ENCODE measurements at places on chromosomes 12 and 14.

DNA sequence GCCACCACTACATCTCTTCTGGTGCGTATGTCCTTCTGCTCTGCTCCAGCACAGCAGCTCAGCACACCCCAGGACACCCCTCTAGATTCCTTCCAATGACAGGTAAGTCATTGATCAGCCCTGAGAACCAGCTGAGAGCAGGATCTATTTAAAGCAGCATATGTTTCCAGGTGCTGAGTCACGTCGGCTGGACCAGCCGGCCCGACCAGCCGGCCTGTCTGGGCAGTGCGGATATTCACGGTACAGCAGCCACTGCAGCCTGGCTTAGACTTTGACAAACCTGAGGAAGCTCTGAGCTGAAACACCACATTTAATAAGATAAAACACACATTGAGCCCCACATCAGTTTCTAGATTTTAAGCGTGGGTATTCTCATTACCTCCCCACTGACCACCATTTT, 31.8 kb upstream of the RPH3A start:
- DNase-seq: no peak

GRCh38 chr14:55819610-55820304, 239.8 kb downstream of the KTN1 start:
- DNase-seq: no peak

DNA sequence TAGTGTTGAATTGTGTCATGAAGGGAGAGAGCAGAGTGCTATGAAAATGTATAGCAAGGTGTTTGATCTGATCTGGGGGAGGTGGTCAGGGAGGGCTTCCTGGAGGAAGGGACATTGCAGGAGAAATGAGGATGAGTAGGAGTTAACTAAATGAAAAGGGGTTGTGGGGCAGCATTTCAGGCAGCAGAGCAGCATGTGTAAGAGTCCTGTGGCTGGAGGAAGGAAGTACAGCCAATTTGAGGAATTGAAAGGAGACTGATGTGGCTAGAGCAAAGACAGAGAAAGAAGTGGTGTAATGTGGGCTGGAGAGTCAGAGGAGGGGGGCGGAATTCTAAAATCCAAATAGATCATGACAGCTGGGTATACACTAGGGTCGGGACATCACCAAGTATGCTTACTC, 20.5 kb downstream of the NPC2 start:
- no peak for DNase-seq

GRCh38 chr12:121214855-121215745, 5.2 kb downstream of the P2RX4 start:
- DNase-seq: peak; percentile 64

GRCh38 chr14:20626274-20626673, 15.2 kb downstream of the OR6S1 start:
- no peak for DNase-seq

GRCh38 chr14:91047174-91047753, 13.2 kb downstream of the RPS6KA5 start:
- no peak for DNase-seq

GRCh38 chr14:30402846-30403245, 156.1 kb upstream of the G2E3 start:
- no peak for DNase-seq

DNA sequence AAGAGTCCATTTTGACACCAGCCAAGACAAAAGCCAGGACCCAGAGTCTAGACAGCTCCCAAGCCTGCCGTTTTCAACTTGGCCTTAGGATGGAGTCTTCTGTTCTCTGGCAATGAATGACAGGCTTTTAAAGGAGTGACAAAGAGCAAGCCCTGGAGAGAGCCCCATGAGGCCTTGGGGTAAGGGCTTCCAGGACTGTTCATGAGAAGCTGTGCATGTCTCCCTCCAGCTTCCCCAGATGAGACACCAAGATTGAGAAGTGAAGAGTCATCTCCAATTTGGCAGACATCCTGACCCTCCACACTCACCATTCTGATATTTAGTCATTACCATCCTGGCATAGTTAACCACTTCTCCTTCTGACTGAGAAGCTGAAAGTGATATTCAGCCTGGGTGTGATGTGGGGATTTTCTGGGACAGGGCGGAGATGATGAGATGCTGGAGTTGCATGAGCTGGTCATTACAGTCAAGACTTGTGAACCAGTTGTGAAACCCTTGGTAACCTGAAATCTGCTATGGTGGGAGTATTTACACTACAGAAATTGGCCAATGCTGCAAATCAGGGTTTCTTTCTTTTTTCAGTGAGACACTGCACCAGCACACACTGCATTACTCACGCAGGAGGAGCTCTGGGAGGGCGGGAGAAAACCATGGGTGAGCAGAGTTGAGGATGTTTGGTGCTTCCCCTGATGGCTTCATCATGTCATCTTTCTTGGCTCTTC, 77.8 kb downstream of the VCPKMT start:
- DNase-seq: peak; percentile 67

DNA sequence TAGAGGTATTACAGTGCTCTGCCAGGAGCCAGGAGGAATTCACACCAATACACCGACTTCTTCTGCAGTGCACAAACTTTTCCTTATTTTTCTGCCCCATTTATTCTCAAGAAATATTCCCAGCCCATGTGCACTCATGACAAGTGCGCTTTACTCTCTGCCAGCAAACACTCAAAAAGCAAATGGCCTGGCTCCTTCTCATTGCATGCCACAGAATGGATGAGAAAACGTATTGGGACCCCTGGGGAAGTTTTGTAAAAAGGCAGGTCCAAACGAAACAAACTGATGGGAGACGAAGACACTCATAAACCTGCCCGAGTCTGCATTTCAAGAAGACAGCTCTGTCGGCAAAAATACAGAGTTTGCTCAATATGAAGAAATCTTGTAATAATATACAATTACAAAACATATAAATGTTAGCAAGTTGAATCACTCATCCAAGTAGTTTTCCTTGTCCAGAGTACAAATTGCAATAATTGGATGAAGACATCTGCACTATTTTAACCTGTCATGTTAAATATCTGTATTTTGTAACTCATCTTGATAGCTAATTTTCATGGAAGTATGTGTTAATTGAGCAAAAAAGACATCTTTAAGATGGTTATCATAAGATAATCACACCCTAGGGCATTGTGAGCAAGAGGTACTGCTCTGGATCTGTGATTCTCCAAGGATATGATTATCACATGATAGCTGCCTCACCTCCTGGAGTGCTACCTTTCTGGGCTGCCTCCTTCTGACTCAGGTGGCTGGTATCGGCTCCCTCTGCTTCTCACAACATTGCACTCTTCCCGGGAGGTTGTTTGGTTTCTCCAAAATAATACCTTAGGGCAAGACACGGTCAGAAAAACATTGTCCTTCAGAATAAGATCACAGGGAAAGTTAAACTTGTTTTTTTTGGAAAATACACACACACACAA, 260.8 kb upstream of the G2E3 start:
- DNase-seq: no peak

DNA sequence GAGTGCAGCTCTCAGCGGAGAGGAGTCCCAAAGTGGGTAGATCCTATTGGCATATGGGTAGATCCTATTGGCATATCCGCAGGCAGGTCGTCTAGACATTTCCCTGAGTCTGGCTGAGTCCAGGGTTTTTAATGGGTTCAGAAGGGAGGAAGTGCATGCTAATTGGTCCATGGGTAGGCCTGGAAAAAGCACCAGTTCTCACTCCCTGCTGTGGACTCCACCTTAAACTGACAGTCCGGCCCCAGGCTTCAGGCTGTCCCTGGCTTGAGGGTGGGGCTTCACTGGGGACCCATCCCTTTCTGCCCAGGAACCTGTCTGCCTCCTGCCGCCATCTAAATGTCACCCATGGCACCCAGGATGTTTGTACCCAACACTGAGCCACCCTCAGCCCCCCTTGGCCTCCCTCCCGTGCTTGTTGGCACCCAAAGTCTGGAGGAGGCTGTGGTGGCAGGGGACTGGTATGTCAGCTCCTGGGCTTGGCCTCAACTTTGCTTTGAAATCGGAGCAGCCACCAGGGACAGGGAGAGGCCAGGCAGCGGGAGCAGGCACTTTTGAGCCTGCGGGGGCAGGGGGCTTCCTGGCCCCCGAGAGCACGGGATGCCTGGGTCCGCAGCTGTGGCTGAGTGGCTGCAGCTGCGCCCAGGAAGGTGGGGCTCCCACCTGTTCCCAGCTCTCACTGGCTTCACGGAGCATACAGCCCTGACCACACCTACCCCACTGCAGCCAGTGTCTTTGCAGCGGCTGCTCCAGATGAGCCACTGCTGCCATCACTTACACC, 29.6 kb upstream of the YAF2 start:
- no peak for DNase-seq

GRCh38 chr12:107523775-107524535, 161.6 kb upstream of the PWP1 start:
- no peak for DNase-seq

- DNase-seq: no peak
These were observed 7.1 kb upstream of the LGMN start for GRCh38 chr14:92755495-92755894.

DNA sequence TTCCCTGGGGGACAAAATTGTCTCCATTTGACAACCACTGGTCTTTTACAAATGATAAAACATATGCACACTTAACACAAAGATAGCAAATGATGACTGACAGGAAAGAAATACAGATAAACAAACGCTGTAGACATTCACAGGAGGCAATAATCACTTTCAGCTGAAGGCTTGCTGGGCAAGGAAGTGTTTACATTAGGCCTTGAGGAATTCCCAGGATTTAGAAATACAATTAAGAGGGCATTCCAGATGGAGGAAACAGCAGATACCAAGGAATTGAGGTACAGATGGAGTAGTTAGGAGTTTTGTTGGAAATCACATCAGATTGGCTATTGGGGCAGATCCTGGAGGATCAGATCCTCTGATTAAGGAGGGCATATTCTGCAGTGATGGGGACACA, 93.9 kb downstream of the DYRK2 start:
- DNase-seq: no peak

- no peak for DNase-seq
These were observed 26.4 kb upstream of the NUDT14 start for GRCh38 chr14:105207460-105207901.

- no peak for DNase-seq
These were observed 153.2 kb upstream of the SOX5 start for GRCh38 chr12:24102676-24103075.

DNA sequence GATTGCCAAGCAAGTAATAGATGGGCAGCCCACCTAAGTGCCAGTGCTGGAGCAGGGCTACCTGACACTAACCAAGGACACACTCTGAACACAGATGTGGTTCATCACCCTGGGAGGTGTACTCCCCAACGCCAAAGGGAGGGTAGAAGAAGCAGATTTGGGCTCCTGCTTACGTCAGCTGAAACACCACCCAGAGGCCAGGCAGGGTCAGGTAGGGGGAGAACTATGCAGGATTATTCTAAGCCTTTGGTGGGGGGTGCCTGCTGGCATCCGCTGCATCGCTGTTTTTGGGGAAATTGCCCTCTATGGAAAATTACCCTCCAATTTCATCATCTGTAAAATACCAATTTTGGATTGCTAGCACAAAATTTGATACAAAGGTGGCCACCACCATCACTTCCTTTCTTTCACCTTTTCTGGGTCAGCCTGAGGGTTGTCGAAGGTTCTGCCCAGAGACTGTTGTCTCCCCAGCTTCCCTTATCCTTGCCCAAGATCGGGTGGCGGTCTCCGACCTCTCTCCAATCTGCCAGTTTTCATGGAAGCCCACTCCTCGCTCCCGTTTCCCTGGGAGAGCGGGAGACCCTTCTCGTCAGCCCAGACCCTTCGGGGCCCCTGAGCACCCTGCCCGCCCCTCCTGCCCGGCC, 535 bp downstream of the BIN2 start:
- no peak for DNase-seq

DNA sequence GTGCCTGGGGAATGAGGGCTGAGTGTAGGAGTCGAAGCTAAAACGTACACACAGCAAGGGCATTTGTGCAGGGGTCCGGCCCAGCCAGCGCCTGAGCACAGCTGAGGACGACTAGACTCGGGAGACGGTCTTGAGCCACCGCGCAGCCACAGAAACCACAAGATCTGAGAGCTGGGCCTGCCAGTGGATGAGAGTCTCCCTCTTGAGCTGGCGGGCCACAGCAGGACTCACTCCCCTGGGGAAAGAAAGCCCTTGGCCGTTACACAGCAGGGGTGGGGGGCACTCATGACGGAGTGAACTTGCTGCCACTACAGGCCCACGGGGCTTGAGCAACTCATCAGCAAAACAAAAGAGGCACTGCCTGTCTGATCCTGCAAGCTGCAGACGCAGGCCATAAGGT, 23.0 kb downstream of the STX2 start:
- no peak for DNase-seq

- DNase-seq: no peak
These were observed 97.3 kb upstream of the FRMD6 start for GRCh38 chr14:51554339-51554920.

GRCh38 chr12:2877953-2878732, 1.1 kb downstream of the RHNO1 start:
- DNase-seq: no peak

- DNase-seq: no peak
These were observed 582 bp downstream of the LRRIQ1 start for GRCh38 chr12:85036733-85037132.

DNA sequence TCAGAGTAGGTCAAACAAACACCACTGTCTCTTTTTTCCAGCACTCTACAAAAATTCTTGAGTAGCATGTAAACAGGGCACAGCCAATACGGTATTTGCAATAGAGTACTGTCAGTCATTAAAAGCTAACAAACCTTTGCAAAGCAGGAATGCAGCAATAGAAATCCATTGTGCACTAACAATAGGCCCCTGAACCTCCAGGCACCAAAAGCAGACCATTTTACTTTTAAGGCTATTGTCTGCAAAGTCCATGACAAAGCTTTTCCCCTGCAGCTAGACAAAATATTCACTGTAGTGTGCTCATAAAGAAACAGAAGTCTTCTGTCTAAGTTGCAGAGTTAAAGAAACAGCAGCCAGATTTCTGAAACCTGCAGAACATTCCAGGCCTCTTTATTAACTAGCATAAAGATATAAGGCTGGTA, 191.9 kb downstream of the SOX5 start:
- no peak for DNase-seq

DNA sequence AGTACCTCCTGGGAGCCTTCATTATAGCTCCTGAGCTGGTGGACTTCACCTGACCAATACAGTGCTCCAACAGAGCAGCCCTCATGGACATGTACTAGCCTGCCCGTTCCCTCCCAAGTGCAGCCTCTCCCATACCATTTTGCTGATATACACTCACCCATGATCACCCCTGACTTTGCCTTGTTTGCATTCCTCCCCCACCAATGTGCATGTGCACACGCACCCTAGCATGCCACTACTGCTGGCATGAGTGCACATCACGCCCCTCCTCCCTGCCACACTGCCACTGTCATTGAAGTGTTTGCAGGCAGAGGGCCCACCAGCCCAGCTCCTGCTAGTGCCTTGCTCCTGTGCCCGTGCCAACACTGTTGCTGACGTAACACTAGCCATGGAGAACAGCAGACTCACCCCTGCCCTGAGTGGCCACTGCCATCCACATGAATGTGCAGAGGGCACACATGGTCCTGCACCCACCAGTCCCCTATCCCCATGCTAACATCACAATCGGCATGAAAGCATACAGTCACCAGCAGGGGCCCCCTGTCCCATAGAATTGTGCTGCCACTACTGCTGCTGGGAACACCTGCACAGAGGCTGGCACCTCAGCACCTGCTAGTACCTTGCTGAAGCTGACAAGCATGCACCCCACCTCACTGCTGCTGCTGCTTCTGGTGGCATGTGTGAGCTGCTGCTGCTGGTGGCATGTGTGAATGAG, 110.3 kb downstream of the SINHCAF start:
- no peak for DNase-seq

Measured in Panc1 (cell line).